Neural progenitor cell (in vitro differentiated cells): ENCODE measurements at places on chromosomes 16 and 17. TPM values are rescaled to one million over a fixed set of nuclear protein-coding genes. Genes with fewer than 3 reads are reported as not detected.

- peak; percentile 50 for DNase-seq
These were observed 36.3 kb downstream of the MYO18A start for GRCh38 chr17:29143894-29144293.

DNA sequence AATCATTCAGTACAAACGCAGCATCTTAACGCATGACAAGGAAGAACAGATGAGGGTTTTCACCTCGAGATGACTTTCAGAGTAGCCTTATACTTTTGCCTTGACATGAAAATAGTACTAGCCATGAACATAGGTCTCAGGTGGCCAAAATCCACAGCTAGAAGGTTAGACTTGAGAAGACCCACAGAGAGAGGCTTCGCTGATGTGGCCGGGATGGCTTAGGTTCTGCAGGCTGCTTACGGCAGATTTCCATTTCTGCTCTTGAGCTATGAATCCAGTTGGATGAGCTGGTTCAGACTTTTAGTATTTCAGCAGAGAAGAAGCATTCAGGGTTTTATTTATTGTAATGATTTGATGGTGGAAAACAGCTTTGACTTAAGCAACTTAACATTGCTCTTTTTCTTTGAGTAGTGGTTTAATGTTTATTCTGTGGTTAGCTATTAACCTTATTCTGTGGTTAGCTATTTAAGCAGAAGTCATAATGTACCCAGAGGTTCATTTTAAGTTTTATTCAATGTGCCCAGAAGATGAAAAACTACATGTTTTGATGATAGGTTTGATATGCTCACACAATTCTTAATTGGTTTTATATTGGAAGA is 7.6 kb downstream of the KRT24 start:
- no peak for DNase-seq

DNA sequence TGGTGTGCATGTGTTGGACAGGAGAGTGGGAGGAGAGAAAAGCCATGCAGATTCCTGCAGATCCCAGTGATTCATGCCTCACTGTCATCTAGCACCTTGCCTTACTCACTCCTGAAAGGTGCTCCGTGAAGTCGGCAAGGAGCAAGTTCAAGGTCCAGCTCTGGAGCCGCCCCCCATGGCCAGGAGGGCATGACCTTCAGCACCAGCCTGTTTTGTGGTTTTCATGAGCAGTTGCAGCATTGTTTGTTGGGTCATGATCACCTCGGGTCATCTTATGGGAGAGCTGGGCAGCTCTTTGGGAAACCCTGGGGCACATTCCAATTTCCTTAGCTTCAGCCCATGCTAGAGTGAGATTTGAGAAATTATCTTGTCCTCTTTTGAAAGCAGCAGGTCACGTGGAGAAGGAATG is 137.5 kb upstream of the IRX3 start:
- DNase-seq: no peak

DNA sequence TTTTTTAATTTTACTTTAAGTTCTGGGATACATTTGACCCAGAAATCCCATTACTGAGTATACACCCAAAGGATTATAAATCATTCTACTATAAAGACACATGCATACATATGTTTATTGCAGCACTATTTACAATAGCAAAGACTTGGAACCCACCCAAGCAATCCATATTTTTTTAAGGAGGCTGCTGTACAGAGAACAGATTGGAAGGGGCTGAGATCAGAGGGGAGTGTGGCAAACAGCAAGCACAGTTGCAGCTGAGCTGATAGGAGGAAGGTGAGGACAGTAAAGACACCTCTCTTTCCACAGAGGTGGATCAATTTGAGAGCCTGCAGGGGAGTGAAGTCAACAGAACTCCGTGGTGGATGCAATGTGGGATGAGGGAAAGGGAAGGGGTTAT is 10.2 kb upstream of the TMEM238L start:
- no peak for DNase-seq

GRCh38 chr17:68398691-68399637 is 58.3 kb downstream of the WIPI1 start:
- peak; percentile 84 for DNase-seq

DNA sequence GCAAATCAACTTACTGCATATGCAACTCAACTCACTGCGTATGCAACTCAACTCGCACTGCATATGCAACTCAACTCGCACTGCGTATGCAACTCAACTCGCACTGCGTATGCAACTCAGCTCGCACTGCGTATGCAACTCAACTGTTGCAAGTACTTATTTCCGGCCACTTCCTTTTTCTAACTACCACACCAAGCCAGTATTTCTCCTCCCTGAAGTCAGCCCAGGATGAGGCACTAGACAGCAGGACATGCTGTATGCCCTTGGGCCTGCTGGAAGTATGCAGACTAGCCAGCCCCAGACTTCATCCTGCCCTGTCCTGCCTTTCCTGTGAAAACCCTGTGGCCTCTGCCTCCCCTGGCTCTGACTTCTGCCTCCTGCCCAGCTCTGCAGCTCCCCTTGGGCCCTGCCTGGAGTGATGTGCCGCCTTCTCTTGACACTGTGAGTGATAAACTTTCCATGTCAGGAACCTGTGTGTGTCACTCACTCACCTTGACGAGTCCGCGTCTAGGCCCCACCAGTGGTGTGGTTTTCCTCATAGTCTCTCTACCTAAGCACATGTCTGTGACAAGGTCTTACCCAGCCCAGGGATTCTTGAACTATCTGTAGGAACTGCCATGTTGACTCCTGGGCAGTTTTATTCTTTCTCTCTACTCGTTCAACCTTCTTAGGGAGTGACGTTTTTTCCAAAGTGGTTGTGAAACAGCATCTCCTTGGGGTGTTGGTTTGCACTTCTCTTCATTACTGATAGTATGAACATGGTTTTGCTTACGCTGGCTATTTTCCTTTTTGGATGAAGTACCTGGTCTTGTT is 16.4 kb downstream of the ZNF778 start:
- DNase-seq: no peak

- no peak for DNase-seq
These were observed 58.1 kb upstream of the CRISPLD2 start for GRCh38 chr16:84761448-84762368.

DNA sequence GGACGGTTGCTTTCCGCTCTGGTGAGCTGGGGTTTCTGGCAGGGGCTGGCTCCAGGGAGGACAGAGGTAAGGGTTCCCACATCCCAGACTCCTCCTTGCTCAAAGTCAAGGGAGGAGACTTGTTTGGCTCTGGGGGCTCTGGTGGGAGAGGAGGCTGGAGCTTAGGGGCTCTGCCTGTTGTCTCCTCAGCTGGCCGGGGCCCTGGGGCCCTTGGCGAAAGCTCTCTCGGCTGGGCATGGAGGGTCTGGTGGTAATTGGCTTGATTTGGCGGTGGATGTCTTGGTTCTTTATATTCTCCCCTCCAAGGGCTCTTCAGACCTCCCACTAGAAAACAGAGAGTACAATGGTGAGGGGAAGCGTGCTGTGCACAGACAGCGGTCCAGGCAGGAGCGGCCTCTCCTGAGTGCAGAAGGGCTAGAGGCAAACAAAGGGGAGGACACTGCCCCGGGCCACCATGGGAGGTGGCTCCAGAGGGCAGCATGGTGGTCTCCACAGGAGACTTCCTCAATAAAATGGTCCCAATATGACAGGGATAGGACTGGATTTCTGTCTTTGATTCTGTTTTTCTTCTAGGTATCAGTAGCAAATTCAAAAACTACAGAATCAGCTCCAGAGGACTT is 5.7 kb upstream of the SPATA32 start:
- no peak for DNase-seq

- peak; percentile 53 for DNase-seq
These were observed 603 bp downstream of the RGS11 start for GRCh38 chr16:275041-275641.

DNA sequence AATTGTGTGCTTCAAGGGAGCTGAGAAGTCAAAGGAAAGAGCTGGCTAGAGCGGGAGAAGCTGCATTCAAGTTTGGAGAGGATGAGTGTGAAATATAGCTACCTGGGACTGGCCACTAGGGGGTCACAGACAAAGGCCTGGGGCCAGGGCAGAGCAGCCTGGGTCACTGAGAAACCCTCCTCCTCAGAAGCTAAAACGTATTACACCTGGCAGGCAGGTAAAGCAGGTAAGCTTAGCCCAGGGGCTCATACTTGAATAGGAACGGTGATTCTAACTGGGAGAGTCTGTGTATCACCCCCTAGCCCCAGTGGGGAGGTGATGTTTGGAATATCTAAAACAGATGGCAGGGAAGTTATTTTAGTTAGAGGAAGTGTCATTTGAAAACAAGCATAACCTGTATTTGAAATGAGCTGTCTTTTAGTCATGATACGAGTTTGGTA is 6.8 kb downstream of the KRT37 start:
- DNase-seq: peak; percentile 35

DNA sequence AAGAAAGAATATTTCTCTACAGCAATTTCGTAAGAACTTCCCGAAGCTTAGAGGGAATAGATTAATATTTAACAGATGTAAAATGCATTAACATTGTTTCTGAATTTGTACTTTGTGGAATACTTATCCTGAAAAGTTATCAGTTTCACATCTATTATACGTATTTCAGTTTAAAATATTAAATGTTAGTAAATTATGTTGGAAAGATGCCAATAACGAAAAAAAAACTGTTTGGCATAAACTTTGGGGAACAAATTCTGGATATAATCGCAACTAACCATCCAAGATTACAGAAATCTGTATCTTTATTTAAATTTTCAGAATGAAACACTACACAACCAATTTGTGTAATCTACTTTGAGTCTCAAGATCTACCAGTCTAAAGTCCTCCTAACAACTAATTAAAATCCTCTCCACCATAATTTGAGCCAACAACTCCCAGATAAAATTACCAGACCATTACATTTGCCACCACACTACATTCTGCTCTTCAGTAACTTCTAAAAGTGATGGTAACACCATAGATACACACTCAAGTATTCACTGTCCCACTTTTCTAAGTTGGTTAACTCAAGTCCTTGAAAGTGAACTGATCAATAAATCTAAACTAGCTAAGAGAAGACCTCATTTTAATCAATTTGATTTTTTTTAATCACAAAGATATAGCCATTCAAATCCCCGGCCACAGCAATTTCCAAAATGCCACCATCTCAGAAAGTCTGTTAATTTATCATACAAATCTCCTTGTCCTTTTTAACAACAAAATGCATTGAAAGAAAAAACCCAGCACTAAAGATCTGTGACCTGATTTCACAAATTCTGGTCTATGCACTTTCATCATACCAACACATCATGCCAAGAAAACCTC is 2.0 kb downstream of the SIAH1 start:
- no peak for DNase-seq

GRCh38 chr17:29664743-29665480 is 42.2 kb upstream of the CORO6 start:
- DNase-seq: no peak

- DNase-seq: peak; percentile 54
These were observed 194.0 kb upstream of the CIBAR2 start for GRCh38 chr16:85306071-85306792.

Gene CCL16
- not detected in 2 replicates for total RNA-seq

Gene RNF157
- total RNA-seq: 18.5 and 21.0 TPM in 2 replicates

Gene TCAP
- 0.19 and 1.3 TPM in 2 replicates for total RNA-seq

Gene KRTAP9-4
- not detected in 2 replicates for total RNA-seq

Gene RAMP2
- total RNA-seq: 0.51 and 5.8 TPM in 2 replicates

Gene IL21R
- total RNA-seq: 0.53 TPM in 1 of 2 replicates, not detected in the other

Gene LRRC46
- total RNA-seq: 0.06 and 0.12 TPM in 2 replicates

Gene CEP295NL
- 0.28 and 0.39 TPM in 2 replicates for total RNA-seq

Gene GLIS2
- 0.15 and 1.3 TPM in 2 replicates for total RNA-seq

Gene METRN
- total RNA-seq: 24.3 and 110 TPM in 2 replicates
